ENCODE measurements at places on chromosomes 16 and 17.

- no peak for DNase-seq
Measured at GRCh38 chr16:85293458-85293857, 181.2 kb upstream of the CIBAR2 start.

- DNase-seq, result no peak
Measured at GRCh38 chr16:89159850-89160354, 11.6 kb upstream of the CDH15 start.

- DNase-seq, result no peak
Measured at GRCh38 chr16:48330189-48330840, 54.9 kb downstream of the SIAH1 start.

GRCh38 chr17:77616254-77616731 is 342.2 kb upstream of the TNRC6C start:
- DNase-seq, result no peak

DNA sequence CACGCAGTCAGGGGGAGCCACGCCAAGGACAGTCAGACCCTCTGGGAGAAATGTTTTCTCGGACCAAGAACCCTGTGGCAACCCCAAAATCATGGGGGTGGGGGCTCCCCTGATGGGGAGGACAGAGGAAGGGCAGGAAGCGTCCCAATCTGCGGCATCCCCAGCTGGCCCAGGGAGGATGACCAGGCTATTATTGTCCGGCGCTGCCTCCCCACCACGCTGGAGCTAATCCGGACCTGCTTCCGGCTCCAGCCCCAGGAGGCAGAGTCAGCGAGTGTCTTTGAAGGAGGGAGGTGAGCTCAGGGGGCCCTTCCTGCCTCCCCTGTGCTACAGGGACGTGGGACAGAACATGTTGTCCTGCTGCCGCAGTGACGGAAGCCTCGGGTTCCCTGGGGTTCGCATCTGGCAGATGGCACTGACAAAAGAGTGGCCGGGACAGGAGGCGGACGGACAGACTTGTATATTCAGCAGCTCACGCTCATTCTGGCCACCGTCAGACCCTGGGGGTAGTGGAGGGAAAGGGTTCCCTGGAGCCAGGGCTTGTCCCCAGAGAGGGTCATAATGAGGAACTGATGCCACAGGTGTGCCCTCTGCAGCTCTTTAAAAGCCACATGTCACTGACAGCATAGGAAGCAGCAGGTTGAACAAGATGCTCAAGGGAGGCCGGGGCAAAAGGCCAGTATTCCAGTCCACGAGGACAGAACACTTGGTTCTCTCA is 54.3 kb upstream of the CDC42EP4 start:
- no peak for DNase-seq

Measured in T-helper 1 cell (primary cell).